ENCODE measurements at places on chromosomes 3 and 15.

DNA sequence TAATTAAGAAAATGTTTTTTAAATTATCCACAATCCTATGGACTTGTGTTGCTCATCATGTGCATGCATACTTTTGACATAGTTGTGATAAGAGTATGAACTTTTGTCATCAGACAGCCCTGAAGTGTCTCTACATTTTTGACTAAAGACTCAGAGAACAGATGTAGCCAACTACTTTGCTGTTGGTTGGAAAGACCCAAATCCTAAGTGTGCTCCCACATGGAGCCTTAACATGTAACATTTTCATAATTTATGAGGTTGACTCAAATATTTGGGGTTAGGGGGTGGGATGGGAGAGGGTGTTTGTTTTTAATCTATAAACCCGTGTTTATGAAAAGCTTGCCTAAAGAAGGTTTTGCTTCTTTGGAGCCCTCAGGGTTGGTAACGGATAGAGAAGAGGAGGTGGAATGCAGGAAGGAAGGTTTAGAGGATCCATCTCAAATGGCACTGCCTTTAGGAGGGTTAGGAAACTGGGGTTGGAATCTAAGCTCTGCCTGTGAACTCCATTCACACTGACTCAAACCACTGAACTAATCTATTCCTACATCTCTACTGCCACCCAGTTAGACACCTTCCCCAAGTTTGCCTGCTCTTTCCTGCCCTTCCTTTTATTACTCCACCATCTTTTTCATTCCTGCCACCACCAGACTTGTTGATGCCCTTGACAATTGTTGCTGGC is 3.7 kb downstream of the BOC start:
- DNase-seq = no peak

GRCh38 chr3:129591932-129592331 is 14.5 kb downstream of the PLXND1 start:
- no peak for DNase-seq

DNA sequence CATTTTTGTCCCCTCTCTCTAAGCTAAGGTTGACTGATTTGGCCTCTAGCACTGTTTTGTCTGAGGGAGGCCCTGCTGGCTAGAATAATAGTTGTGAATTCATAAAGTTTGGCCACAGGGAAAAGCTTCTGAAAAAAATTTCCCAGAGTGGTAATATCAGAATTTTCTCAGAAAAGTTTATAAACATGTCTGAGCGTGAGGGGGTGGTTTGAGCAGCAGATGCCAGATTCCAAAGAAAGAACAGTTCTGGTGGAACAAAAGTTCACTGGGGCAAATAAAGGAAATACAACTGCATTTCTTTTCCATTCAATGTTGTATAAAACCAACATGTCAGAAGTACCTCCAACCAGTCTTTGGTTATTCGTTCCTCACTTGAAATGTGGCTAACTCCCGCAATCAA is 61.2 kb downstream of the CLDN1 start:
- no peak for DNase-seq

GRCh38 chr15:67143646-67144045 is 78.2 kb downstream of the SMAD3 start:
- no peak for DNase-seq

GRCh38 chr3:72738752-72739530 is 109.3 kb downstream of the SHQ1 start:
- DNase-seq = peak; percentile 20

GRCh38 chr3:102329066-102329465 is 105.7 kb upstream of the ZPLD1 start:
- DNase-seq = no peak

- no peak for DNase-seq
Measured at GRCh38 chr3:71817262-71817661, 32.3 kb upstream of the PROK2 start.

DNA sequence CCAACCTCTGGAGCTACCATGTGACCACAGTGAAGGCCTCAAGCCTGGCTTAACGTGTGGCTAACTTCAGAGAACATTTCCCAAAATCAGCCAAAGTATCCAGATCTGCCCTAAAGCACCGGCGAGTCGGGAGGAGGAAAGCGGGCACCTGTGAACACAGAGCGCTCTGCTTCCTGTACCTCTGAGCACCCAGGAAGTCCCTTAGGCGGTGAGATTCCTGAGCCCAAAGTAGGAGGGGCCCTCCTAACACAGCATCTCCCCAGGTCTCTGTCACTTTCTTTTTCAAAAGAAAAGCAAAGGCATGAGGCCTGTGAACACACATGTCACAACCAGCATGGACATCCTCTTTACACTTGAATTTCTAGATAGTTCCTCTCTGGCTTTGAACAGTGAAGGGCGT is 944 bp upstream of the EIF4E3 start:
- no peak for DNase-seq

- no peak for DNase-seq
Measured at GRCh38 chr15:67618297-67618696, 75.8 kb downstream of the MAP2K5 start.

DNA sequence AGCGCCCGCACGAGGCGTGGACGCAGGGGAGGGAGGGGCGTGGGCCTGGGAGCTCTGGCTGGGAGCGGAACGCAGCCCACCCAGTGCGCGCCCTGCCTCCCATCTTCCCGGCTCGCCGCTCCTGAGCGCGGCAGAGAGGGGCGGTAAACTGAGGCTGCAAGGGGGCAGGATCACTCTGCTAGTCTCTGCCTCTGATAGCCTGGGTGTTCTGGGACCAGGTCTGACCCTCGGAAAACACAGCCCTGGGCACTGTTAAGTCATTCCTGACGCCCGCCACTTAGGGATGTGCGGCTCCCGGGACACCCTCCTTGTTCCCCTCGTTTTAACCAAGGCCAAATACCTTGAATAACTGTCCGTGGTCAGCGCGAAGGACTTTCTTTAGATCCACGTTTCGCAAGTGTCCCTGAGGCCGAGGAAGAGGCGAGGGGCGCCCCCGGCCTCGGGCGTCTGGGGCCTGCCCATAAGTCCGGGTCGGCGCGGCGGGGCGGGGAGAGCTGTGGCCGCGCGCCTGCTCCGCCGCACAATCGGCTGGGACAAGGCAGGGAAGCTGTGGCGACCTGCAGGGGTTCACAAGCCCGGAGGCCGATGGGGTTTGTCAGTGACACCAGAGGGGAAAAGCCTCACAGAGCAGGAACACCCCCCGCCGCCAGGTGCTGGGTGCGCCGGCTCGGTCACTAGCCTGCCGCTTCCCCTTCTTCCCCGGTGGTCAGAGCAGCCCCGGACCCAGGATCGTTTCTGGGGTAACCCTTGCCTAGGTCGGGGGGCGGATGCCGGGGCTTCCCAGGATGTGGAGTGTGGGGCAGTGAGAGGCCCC is 1.5 kb downstream of the ITPKA start:
- DNase-seq = no peak

DNA sequence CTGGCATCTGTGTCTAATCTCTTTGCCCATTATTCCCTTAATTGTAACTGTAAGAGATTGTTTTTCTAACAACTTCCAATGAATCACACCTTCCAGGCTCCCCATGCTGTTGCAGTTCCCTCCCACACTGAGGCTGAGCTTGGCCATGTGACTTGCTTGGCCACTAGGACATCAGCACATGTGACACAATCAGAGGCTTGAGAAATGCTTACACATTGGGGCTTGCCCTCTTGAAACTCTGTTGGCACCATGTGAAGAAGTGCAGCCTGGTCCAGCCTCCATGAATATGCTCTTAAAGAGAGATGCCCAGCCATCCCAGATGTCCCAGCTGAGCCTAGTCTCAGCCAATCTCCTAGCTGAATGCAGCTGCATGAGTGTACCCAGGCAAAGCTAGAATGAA is 326.8 kb upstream of the SOX2 start:
- no peak for DNase-seq

DNA sequence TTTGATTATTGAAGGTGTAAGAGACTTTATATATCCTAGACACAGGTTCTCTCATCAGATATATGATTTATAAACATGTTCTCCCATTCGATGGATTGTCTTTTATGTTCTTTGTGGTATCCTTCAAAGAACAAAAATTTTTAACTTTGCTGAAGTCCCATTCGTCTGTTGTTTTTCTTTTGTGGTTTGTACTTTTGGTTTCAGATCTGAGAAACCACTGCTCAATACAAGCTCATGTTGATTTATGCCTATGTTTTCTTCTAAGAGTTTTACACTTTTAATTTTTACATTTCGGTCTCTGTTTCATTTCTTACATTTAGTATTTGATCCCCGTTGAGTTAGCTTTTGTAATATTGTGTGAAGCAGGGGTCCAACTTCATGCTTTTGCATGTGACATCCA is 103.3 kb upstream of the SPRED1 start:
- no peak for DNase-seq

- no peak for DNase-seq
Measured at GRCh38 chr15:29377161-29377560, 107.5 kb upstream of the NSMCE3 start.

- DNase-seq = no peak
Measured at GRCh38 chr3:10551139-10551538, 45.8 kb upstream of the ATP2B2 start.

GRCh38 chr3:48018841-48019240 is 2.6 kb upstream of the MAP4 start:
- DNase-seq = no peak

GRCh38 chr3:27914199-27914598 is 192.1 kb upstream of the EOMES start:
- no peak for DNase-seq

DNA sequence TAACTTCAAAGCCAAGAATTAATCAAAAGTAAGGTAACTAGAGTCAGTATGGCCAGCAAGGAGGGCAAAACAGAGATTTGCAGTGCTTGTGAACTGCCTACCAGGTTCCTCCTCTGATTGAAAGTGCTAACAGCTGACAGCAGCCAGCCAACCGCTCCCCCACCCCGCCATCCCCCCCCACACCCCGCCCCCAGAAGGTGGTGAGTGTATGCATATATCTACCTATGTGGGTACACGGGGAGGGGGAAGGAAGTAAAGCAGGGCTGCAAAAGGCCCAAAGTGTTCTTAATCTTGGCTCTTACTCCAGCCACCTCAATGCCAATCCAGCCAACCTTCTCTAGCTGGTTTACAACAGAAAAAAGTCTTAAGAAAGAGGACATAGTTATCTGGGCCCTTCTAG is 50.7 kb downstream of the RAF1 start:
- no peak for DNase-seq

Data from NCI-H2029 treated with DMSO at 0.1 percent for 48 hours (cell line).